CD4-positive, alpha-beta T cell treated with Interleukin-21 for 1 hour (primary cell): ENCODE measurements at places on chromosomes 4 and X.

GRCh38 chr4:7902101-7902553, 37.5 kb downstream of the AFAP1 start:
- DNase-seq = no peak

DNA sequence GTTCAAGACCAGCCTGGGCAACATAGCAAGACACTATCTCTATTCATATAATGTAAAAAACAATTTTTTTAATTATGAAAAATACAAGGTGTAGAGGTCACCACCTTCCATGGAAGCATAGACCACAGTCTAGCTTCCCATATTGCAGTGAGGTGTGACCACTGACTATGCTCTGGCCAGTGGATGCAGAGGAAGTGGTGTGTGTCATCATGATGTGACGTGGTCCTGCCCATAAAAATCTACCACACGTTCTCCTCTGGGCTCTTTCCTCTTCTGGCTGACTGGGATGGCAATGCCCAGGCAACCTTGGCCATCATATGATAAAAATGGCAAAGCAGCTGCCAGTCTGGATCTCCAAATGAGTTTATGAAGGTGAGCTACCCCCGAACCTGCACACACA, 65.7 kb downstream of the RBM47 start:
- DNase-seq = no peak

DNA sequence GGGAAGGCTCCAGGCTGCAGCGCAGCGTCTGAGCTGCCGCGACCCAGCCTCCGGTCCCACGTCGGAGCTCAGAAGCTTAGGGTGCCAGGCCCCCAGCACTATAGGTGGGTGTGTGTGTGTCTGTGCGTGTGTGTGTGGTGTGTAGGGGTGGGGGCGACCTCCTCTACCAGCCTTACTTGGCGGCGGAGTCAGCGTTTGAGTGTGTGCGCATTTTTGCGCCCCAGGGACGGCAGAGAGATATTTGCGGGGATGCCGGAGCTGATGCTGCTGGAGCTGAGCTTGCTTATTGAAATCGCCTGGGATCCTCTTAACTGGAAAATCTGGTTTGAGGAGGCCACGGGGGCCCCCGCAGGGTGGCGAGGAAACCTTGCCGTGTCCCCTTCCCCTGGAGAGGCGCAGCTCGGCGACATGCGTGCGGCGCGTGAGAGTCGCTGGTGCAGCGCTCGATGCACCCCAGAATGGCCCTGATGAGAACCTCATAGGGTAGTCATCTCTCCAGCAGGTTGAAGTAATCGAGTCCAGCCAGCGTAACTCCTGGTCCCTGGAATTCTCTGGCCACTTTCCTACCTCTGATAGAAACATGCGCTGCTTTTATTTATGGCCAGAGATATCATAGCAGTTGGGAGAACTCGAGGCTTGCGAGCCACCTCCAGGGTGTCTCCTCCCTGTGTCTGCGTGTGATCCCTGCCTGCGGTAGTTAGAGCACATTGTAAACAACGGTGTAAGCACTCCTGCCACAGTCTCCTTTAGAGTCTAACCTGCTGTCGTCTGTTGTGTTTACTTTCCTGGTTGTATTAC, 2.7 kb downstream of the ADGRL3 start:
- no peak for DNase-seq

- DNase-seq = peak; percentile 59
These were observed at the start of gene PCYT1B for GRCh38 chrX:24647257-24648058. TSS of gene PCYT1B (minus strand) at chrX:24647347. CDS start at chrX:24647105, 242 bp downstream.

DNA sequence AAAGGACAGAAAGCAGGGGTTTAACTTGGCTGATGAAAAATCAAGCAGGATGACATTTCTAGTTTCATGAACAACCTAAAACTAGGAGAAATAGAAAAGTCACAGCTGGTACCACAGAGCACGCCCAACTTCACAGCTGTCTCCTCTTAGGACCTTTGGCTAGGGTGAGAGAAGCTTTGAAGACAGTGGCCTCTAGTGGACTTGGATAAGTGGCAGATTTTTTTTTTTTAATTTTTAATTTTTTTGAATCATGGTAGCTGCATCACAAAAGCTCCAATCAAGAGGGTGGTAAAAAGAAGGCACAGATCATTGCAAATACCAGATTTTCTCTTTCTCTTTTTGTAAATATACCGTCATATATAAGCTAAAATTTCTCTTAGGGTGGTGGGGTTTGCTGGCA, 20.2 kb upstream of the MAP3K15 start:
- no peak for DNase-seq

DNA sequence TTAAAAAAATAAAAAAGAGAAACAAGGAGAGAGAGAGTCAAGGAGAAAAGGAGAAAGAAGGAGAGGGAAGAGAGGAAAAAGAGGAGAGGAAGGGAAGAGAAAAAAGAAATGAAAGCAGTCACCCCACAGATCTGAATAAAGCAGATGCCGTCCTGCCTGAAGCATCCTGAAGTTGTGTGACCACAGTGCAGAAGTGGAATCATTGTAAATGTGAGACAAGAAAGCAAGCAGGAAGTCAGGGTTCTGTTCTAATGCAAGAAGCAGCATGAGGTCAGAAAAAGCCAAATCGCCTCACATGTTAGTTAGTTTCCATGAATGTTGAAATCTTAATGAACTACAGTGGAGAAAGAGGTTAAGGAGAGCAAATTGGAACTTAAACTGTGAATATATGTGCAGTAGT, 692.5 kb downstream of the CENPC start:
- no peak for DNase-seq

DNA sequence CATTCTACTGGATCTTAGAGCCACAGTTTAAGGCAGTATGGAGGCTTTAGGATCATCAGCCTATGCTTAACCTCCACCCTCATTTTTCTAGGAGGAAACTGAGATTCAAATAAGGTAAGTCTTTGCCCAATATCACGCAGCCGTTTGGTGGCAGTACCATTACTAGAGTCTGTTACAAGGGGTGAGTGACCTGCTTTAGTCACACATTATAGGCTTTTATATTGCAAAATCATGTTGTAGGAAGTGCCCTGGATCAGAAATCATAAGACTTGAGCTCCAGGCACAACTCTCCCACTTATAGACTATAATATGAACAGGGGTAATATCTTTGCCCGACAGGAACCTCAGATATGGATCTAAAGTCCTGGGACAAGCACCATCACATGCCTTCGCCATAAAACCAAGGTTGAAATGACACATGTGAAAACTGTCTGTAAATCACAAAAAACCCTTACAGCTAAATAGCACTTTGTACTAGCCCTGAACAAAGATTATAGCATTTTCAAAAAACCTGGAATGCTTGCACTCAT, 19.2 kb downstream of the HPSE start:
- no peak for DNase-seq

DNA sequence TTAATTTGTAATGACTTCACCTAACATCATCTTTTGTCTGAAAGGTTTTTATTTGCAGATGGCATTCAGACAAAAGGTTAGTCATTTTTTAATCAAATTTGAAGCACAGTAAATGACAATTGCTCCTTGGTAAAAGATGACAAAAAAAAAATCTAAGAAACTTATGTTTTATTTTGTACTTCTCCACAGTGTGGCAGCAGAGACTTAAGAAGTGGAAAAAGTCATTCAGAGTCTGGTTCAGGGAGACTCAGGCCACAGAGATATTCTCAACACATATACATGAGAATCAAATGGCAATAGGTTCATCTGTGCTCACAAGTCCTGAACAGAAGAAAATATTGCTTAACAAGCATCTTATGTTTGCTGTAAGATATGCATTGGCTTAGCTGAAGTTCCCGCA, 436.2 kb downstream of the KCNIP4 start:
- DNase-seq = no peak

- DNase-seq = no peak
These were observed 62.2 kb upstream of the PRPS1 start for GRCh38 chrX:107565931-107566603.

DNA sequence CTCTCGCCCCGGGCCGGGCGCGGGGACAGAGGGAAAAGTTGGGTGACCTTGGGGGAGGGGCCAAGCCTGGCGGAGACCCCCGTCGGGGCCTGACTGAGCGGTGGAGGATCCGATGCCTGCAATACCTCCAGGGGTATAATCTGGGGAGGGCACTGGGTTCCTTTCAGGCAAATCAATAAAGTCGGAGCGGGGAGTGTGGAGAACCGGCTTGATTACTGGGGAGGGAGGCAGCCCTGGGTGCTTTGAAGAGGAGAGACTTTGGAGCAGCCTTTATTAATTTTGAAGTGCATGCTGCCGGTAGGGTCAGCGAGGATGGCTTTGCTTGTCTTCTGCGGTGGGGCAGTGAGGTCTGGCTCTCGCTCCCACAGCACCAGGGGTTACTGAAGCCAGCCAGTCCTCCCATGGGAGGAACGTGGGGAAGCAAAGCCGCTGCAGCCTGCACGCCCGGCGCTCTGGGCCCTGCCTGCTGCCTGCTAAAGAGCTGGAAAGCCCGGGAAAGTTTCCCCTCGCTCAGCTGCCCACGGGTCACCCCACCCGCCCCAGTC, 403 bp upstream of the LGI2 start:
- no peak for DNase-seq

GRCh38 chrX:1884446-1884845, 269.6 kb downstream of the ASMT start:
- no peak for DNase-seq

GRCh38 chr4:24561438-24562139, 22.8 kb downstream of the DHX15 start:
- DNase-seq = no peak

GRCh38 chr4:156771171-156771837, 200.3 kb downstream of the PDGFC start:
- no peak for DNase-seq

DNA sequence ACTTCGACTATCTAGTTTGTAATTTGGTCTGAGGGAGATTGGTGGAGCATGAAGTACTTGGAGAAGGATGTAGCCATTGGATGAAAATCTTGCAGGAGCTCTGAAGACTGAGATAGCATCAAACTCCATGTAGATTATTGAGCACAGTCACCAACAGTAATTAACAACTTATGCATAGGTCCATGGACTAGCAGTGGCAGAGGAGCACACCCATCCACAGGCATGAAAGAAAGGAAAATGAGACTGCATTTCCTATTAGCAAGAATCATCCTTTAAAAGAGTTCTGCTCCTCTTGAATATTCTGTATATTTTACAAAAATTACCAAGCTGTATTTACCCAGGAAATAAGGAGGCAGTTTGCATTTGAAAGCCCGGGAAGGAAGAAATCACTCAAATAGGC, 529.4 kb upstream of the ACTRT1 start:
- DNase-seq = no peak

DNA sequence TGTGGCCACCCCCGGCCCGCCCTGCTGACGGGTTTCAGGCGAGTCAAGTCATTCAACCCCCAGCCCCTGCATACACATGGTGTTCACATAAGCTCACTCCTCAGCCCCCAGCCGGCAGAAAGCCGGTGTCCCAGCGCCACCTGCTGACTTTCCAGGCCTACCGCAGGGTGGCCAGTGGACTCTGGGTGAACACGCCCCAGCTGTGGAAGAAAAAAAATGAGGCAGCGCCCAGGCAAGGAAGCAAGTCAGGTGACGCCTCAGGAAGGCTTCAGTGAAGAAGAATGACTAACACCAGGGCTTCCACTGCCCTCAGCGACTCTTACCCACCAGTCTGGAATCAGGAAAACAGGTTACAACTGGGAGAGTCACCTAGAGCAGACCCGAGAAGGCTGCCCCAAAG, 15.8 kb downstream of the BCAP31 start:
- DNase-seq = peak; percentile 36

DNA sequence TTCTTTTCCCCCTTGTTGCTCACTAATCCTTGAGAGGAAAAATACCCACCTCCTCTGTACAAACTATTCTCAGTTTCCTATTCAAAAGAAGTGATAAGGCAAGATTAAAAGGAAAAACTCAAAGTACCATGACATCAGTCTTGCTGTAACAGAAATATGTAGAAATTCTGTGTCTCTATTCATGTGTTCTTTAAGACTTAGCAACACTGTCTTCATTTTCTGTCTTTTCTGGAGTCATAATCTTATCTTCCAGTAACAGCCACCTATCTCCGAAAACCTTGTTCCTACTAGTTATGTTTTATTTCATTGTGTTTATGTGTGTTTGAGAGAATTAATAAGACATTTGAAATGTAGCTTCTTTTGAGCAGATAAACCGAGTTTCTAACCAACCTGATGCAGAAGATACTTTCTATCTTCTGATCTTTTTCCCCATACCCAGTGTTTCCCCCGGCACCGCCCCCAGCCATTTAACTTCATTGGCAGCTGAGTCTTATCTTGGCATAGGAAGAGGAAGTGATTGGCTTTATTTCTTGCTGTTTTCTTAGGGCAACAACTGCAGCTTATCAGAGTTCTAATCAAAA, 8.0 kb downstream of the FAM241A start:
- no peak for DNase-seq

- DNase-seq = no peak
These were observed at the start of gene KCNIP4 for GRCh38 chr4:21948347-21949072. TSS of gene KCNIP4 (minus strand) at chr4:21948772.

DNA sequence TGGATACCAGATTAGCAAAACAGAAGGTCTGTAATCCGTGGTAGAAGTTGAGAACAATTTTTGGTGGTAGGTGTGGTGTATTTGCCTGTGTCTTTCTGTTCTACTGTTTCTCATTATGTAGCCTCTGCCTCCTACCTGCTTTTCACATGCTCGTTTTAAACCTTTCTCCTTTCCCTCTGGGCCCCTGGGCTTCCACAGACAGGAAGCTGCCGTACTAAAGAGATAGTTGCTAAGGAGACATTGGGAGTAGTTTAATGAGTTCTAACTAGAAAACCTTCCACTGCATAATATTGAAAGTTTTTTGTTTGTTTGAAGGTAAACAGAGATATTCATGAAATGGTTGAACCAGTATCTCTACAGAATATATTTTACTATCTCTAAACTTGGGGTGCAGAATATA, 107.8 kb downstream of the STOX2 start:
- no peak for DNase-seq

DNA sequence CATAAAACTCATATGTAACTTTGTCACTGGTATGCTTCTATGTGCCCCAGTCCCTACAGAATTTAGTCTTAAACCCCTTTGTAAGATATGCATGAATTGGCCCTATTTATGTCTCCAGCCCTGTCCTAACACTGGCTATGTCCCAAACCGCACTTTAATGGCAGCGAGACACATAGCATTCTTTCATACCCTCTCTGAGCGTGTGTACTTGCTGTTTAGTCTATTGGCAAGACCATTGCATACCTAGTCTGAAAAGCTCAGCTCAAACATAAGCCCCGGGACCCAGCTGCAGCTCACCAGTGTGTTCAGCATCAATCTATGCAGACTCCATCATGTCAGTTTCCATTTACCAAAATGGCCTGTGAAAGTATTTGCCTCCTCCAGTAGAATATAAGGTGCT, 1018.4 kb upstream of the TENM3 start:
- DNase-seq = no peak
